ENCODE measurements at places on chromosomes 16 and 17. TPM values are rescaled to one million over a fixed set of nuclear protein-coding genes. Genes with fewer than 3 reads are reported as not detected.

Gene OR1F1
- not detected for total RNA-seq

Gene LGALS9C
- not detected for total RNA-seq

GRCh38 chr17:70872103-70872502 is 702.8 kb downstream of the KCNJ2 start:
- DNase-seq = no peak
- no peak overlapping the region for H3K27ac ChIP-seq
- no peak overlapping the region for H3K4me3 ChIP-seq
- no peaks in the 10 kb centered on the region for H3K4me1 ChIP-seq
- no peaks in the 10 kb centered on the region for H3K36me3 ChIP-seq

DNA sequence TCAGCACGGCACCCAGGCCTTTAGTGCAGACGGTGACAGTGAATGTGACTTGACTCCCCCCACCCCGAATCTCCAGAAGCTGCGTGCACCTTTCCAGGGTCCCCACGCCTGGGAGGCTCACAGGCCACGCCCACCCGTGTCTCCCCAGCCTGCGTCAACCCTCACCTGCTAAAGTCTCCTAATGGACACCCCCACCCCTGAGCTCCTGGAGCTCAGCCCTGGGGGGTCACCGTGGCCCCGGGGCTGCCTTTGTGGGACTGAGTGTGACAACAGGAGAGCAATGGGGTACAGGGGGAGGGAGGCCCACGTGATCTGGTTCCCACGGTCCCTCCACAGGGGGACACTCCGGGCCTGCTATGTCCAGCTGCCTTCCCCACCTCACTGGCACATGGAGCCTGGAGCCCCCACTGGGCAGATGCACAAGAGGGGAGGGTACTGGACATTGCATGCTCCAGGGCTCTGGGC is 7.4 kb upstream of the FASN start:
- H3K4me3 ChIP-seq = peak overlapping the region; percentile 45
- peak overlapping the region; percentile 76 for H3K27ac ChIP-seq
- peaks cover 13% of the 10 kb centered on the region for H3K4me1 ChIP-seq
- H3K36me3 ChIP-seq = no peaks in the 10 kb centered on the region

- no peaks in the 10 kb centered on the region for H3K4me1 ChIP-seq
- H3K36me3 ChIP-seq = no peaks in the 10 kb centered on the region
- no peak overlapping the region for H3K4me3 ChIP-seq
- no peak overlapping the region for H3K27ac ChIP-seq
These were observed 9.9 kb downstream of the CMTM2 start for GRCh38 chr16:66588981-66589713.

DNA sequence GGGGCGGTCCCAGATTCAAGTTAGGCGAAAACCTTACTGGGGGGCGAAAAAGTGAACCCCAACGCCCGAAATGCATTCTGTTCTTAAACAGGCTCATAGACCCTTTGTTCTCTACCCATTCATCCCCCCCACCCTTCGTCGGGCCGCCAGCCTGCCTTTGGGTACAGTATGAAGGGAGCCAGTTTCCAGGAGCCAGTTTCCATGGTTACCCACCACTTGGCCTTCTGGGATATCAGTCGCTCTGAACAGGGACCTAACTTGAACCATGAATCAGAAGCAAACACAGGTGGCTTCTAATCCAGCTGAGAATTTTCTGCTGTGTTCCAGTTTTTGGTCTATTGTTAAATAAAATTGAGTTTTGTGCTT is 532 bp downstream of the DHX40 start:
- peak; percentile 23 for DNase-seq
- H3K27me3 ChIP-seq = no peaks in the 10 kb centered on the region
- no peaks in the 10 kb centered on the region for H3K4me1 ChIP-seq
- H3K4me3 ChIP-seq = peak overlapping the region; percentile 74
- peaks cover 8% of the 10 kb centered on the region for H3K36me3 ChIP-seq

Data from heart right ventricle (tissue), 16 donors.